ENCODE measurements at places on chromosomes 3 and 15. TPM values are rescaled to one million over a fixed set of nuclear protein-coding genes. Genes with fewer than 3 reads are reported as not detected.

The TERC gene
- total RNA-seq, result 747 TPM

The GPR149 gene
- total RNA-seq, result not detected

The TAGLN3 gene
- not detected for total RNA-seq

The ROPN1 gene
- not detected for total RNA-seq

The NOX5 gene
- total RNA-seq, result not detected

The LRRK1 gene
- total RNA-seq, result 5.2 TPM

The TMEM212 gene
- total RNA-seq, result not detected

The NAA80 gene
- total RNA-seq, result 2.6 TPM

The HRG gene
- not detected for total RNA-seq

The SNTN gene
- not detected for total RNA-seq

The SCG3 gene
- not detected for total RNA-seq

The ITGA11 gene
- under 0.01 TPM for total RNA-seq

All from epithelial cell of umbilical artery (primary cell).